ENCODE measurements at places on chromosomes 6 and 20.
A peak's percentile ranks its signal among the peaks of the same experiment; 100 is the strongest.

DNA sequence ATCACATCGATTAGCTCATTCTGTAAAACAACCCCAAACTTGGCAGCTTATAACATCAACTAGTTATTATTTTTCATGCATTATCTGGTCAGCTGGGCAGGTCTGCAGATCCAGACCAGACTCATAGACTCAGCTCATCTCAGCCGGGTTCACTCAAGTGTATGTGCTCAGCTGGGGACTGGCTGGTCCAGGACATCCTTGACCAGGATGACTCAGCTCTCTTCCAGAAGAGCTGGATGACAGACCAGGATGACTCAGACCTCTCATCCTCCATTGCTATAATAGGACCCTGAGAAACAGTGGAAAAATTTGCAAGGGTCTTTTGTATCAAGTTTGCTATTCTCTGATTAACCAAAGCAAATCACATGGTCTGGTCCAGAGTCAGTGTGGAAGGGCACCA, 312.5 kb upstream of the PLCB4 start:
- DNase-seq, result no peak

DNA sequence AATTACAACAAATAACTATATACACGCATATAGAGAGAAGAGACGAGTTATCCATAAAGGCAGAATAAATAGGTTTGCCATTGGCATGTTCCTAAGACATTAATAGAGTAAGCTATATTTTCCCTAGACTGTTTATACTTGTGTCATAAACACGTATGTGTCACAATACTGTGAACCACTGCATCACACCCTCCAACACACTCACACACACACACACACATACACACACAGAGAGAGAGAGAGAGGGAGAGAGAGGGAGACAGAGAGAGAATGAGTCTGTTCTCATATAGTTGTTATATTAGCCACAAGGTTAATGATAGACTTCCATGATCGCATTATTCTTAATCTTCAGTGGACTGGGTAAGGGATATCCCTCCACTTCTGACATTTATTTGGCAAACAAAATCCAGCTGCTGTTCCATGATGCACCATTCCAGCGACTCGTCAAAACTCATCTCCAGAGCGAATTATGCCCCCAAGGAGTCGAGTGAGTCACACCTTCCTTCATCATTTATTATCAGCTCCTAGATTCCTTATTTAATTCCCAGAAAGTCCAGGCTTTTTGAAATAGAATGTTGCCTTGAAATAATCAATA, 82.8 kb upstream of the HIVEP1 start:
- DNase-seq, result no peak

GRCh38 chr6:42383421-42384205, 68.1 kb downstream of the TRERF1 start:
- DNase-seq, result peak; percentile 32

GRCh38 chr6:168365422-168366165, 46.0 kb upstream of the DACT2 start:
- no peak for DNase-seq

GRCh38 chr6:4449409-4449808, 314.0 kb upstream of the ECI2 start:
- DNase-seq, result no peak

DNA sequence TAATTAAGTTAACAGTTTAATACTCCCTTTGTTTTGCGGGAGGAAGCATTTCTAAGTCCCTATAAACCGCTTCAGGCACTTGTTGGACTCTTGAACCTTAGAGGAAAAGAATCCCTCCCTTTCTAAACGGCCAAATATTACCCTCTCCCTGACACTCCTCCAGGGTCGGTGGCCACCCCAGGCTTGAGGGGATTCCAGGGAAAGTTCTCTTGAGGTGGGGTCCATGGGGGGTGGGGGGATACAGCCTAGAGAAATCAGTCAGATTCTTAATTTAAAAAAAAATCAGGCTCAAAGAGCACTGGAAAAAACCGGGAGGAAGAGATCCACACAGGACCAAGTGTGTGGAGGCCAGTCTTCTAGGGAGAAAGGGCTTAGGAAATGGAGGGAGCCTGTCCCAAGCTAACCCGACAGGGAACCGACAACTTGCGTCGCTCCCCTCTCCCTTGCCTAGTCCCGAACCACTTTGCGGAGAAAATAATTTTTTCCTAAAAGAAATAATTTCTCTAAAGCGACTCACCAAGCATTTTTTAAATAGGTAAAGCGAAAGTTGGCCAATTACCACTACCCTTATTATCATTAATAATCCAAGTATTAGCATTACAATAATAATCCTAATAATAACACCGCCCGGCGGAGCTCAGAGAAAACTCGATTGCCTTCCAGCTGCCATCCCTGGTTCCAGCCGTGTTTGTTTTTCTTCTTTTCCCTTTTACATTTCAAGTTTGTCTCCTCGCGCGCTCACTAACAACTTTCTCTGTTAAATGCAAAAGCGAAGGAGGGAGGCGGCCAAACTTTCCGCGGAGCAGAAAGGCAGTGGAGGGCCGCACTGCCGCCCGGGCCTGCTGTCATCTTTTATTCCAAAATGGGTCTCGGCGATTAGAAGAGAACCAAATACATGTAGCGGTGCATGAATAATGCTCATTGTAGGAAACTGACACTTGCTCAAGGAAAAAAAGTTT, 4.8 kb downstream of the NR2E1 start:
- DNase-seq, result no peak

GRCh38 chr6:31144296-31144969, 5.6 kb upstream of the PSORS1C2 start:
- no peak for DNase-seq

DNA sequence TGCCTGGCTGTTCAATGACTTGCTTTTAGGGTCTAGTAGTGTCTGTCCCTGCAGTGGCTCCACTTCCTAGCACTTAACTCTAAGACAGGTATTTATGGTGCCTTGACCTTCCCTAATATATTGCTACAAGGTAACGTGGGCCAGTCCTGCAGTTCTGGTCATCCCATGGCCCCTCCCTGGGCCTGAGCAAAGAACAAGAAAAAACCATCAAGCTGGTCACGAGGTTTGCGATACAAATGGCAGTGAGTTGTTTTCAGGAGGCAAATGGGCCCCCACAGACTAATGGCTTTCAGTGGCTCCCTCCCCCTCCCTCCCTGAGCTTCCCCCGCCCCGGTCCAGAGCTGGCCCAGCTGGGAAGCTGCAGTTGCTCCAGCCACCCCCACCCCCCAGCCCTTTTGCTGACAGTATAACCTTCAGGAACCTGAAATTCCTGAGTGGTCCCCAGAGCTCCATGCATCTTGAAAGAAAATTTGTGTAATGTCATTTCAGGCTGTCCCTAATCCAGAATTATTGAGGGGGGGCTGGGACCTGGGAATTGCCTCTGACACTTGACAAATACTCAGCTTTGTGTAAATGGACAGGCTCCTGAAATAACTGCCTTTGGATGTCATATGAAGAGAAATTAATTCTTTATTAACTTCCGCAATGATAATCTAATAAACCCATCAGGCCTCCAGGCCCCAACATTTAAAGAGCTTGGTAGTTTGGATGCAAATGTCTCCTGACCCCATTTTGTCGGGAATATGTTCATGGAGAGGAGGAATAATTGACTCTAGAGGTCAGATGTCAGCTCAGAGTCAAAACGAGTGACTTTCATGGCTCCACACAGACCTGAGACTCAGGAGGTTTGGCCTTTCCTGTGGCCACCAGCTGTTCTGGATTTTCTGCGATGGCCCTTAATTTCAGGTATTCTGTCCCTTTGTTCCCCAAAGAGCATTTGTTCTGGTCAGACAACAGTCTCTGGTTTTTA, 153.2 kb upstream of the TOP1 start:
- DNase-seq, result no peak

- no peak for DNase-seq
These were observed 11.1 kb downstream of the MTHFD1L start for GRCh38 chr6:150876598-150876997.

GRCh38 chr6:72642435-72642834, 20.6 kb downstream of the KCNQ5 start:
- no peak for DNase-seq

DNA sequence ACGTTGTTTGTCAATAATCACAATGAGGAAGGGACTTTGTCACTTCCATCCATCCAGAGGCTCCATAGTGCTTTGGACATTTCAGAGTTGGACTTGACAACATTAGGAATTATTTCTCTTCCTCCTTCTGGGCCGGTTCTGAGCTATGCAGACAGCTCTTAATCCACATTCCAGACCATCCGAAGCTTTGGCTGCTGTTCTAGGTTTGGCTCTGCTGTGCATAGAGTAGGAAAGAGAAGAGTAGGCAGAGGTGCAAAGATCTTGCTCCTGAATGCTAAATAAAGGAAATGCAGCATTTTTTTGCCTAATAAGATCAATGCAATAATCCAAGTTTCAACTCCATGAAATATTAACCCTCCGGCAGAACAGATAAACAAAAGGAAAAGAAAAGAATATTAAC, 251.8 kb upstream of the PRND start:
- DNase-seq, result no peak

DNA sequence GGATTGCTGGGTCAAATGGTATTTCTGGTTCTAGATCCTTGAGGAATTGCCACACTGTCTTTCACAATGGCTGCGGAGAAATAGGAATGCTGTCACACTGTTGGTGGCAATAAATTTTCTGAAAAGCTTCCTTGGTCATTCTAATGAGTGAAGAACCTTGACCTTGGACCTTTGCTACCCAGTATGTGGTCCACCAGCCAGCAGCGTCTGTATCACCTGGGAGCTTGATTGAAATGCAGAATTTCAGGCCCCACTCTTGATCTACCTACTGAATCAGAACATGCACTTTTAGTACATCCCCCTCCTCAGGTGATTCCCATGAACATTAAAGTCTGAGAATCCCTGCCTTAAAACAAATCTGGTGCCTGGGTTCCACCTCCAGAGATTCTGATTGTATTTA, 27.5 kb upstream of the GLP1R start:
- no peak for DNase-seq

GRCh38 chr6:52221302-52221701, 23.0 kb downstream of the IL17F start:
- peak; percentile 49 for DNase-seq

DNA sequence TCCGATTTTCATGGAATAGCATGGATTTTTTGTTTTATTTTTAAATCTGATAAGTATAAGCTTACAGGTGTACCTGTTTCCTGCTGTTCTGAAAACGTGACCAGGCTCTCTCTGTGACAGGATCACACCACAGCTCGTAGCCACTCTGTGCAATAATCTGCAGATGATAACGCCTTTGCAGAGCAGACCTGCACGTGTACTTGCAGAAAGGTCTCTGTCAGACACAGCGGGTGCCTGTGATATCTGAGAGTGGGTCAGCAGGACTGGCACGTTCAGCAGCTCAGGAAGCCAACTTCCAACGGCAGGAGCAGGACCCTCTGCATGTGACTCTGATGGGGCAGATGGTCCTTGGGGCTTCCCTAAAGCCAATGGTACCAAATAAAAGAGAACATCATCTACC, 68.6 kb upstream of the HDDC2 start:
- no peak for DNase-seq

DNA sequence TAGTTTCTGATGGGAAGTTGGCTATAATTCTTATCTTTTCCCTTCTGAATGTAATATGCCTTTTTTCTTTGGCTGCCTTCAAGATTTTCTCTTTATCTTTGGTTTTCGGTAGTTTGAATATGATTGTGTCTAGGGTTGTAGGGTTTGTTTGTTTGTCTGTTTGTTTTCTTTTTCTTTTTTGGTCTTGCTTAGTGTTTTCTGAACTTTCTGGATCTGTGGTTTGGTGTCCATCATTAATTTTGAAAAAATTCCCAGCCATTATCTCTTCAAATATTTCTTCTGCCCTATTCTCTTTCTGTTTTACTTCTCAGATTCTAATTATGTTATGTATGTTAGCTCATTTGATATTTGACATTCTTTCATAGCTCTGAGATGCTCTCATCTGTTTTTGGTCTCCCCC, 79.4 kb downstream of the CHMP4B start:
- no peak for DNase-seq

- no peak for DNase-seq
These were observed 455.9 kb upstream of the MARCKS start for GRCh38 chr6:113401231-113401630.

DNA sequence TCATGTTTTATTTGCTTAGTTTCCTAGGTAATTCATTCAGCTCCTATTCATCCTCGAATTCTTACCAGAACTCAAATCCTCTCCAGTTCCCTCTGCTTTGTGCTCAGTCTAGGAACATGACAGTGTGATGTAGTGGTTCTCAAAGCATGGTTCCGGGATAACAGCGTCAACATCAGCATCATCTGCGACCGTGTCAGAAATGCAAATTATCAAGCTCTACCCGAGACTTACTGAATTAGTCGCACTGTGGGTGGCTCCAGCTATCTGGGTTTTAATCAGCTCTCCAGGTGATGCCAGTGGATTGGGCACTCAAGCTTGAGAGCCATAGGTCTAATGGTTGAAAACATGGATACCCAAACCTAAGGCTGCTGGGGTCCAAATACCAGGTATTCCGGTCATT, 7.7 kb upstream of the STK35 start:
- DNase-seq, result no peak

GRCh38 chr6:161407115-161407514, 133.3 kb upstream of the AGPAT4 start:
- DNase-seq, result no peak

- no peak for DNase-seq
These were observed 46.0 kb downstream of the HUS1B start for GRCh38 chr6:610882-611281.

DNA sequence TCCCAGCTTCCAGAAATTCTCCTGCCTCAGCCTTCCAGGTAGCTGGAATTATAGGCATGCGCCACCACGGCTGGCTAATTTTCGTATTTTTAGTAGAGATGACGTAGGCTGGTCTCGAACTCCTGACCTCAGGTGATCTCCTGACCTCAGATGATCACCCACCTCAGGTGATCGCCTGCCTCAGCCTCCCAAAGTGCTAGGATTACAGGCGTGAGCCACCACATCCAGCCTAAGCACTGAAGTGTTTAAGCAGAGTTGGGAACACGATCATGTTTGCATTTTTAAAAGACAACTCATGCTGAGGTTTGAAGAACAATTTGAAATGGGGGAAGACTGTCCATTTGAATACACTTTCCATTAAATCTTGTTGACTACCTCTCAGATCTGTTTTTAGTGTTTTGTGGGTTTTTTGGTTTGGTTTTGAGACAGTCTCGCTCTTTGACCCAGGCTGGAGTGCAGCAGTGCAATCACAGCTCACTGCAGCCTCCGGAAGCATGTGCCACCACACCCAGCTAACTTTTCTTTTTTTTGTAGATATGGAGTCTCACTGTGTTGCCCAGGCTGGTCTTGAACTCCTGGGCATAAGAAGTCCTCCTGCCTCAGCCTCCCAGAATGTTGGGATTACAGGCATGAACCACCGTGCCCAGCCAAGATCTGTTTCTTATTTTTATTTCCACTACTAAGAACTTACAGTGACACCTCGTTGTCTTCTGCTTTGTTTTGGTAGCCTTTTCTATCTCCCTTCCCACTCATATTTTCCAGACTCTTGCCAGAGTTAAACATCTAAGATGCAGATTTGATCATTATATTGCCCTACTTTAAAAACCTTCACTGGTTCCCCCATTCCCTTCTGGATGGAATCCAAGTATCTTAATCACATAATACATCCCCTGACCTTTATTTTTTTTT, 5.5 kb downstream of the CASP8AP2 start:
- peak; percentile 43 for DNase-seq

GRCh38 chr6:35737413-35738211, 780 bp downstream of the ARMC12 start:
- no peak for DNase-seq

GRCh38 chr6:139198529-139199288, 63.8 kb downstream of the HECA start:
- no peak for DNase-seq

All from activated naive CD4-positive, alpha-beta T cell treated with Interleukin-2 at 50 U/mL for 16 hours (primary cell).